Foreskin keratinocyte (primary cell): ENCODE measurements at places on chromosomes 6 and 20.

DNA sequence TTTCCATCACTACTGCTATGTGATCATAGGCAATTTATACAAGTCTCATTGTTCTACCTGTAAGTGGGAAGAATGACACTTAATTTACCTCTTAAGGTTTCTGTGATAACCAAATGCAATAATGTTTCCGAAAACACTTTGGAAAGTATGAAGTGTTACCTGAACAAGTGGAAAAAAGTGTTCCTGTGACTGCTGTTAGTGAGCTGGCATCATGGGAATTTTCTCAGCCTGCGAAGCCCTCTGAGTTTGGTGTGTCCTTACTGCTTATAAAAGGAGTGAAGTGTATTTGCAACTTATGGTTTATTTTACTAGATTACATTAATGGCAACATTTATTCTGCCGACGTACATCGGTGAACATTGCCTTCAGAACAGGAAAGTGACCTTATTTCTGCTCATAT lies 133.0 kb downstream of the AKAP7 start:
- no peak for DNase-seq

DNA sequence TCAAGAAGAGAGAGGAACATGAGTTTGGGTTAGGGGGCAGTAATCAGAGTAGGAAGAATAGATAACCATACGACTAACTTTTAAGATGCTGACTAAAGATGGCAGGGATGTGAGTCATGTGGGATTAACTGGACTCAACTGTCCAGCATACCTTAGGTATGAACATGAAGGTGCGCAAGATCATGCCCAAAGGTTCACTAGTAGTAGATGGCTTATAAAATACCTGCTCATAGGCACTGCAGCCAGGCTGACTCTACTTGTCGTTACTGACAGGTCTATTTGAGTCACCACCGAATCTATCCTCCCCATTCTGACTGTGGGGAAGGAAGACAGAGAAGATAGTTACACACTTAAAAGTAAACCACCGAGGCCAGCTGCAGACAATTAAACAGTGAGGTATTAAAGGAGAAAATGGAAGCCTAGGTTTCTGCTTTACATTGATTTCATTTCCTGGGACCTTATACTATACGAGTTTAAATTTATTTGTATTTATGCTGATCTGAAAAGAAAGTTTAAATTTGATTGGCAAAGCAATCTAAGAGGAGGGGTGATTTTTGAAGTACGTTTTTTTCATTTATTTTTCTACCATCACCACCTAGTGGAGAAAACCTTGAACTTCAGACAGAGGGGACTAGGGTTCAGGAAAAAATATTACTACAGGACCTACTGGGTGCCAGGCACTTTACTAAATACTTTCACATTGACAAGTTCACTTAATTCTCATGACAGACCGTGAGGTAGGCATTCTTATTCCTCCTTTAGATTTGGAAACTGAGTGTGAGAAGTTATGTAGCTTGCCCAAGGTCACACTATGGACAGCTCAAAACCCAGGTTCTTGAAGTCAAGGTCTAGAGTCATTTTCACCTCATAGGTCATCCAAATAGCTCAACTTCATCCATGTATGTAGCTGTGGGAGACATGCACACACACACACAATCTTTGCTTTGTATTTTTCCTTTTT lies 4.0 kb upstream of the WRNIP1 start:
- peak; percentile 69 for DNase-seq

- peak; percentile 34 for DNase-seq
Measured at GRCh38 chr20:4925842-4926530, 75.3 kb downstream of the SLC23A2 start.

DNA sequence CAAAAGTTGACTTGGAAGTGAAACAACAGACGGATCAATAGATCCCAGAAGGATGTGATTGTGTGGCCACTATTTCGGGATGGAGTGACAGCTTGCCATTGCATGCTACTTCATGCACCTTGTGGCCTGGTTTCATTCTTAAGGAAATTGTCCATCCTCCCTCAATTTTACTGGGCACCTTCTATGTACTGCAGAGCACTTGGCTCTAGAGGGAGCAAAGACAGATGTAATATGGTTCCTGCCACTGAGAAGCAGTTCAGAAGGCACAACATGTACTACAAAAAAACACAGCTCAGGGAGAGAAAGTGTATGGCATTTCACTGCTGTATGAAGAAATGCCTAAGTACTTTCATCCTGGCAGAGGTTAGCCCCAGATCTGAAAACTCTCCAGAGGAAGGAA lies 91.9 kb downstream of the FOXA2 start:
- DNase-seq, result no peak

DNA sequence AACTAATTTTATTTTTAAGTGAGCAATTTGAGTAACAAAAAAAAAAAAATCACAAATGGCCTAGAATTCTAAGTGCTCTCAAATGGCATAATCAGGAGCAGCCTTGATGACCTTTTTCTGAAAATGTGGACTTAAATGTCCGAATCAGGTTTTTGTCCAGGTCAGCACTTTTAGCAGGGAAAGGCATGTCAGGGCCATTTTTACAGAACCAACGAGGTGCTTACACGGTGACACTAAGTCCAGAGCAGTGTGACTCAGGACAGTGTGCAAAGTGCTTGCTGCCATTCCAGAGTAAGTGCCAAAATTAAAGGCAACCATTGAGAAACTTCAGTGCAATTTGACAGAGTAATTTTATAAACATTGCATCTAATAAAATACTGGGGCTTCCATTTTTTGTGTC lies 127.8 kb downstream of the KIF16B start:
- no peak for DNase-seq

- DNase-seq, result no peak
Measured at GRCh38 chr20:2736441-2736840, 43.9 kb downstream of the EBF4 start.

DNA sequence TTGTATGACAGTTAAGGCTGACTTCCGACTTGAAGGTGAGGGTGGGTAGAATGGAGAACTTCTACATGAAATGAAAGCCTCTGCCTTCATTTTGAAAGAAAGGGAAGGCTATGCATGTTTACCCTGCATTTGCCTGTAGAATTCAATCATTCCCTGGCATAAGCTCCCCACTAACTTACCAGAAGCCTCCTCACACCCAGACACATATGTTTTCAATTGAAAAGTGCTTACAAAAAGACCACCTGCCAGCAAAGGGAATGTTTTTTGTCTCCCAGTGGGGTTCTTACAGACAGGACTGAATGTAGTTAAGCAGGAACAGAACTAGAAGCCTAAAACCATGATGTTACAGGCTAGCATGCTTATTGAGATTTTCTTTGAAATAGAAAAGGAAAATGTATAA lies 392.1 kb upstream of the HSF2 start:
- DNase-seq, result no peak

GRCh38 chr20:15848995-15849610 lies 724.1 kb downstream of the KIF16B start:
- DNase-seq, result no peak

DNA sequence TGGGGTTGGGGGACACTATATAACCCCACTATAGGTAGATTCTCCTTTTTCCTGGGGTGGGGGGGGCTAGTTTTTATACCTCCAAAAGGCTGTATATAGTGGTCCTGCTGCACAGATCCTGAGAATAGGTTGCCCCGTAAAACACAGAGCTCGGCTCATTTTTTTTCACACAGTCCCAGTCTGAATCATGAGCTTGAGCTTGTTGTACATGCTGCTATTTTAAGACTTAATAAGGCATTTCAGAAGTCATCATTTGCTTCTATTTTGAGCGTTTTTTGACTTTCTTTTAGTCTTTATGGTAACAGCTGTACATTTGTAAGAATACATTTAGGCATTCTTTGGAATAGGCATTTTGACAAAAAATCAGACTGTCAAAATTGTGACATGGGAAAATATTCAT lies 30.5 kb downstream of the SLC9A8 start:
- no peak for DNase-seq

DNA sequence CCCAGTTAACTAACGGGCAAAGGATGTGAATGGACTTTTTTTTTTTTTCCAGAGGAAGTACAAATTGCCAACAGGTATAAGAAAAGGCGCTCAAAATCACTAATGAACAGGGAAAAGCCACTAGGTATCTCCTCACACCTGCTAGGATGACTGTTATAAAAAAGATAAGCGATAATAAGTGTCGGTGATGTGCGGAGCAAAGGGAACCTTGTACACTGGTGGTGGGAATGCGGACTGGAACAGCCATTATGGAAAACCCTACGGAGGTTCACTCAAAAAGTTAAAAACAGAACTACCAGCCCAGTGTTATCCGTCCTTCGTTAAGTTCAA lies 787 bp upstream of the RAB32 start:
- DNase-seq, result no peak

- peak; percentile 44 for DNase-seq
Measured at GRCh38 chr20:1802385-1803060, 92.7 kb upstream of the SIRPA start.

DNA sequence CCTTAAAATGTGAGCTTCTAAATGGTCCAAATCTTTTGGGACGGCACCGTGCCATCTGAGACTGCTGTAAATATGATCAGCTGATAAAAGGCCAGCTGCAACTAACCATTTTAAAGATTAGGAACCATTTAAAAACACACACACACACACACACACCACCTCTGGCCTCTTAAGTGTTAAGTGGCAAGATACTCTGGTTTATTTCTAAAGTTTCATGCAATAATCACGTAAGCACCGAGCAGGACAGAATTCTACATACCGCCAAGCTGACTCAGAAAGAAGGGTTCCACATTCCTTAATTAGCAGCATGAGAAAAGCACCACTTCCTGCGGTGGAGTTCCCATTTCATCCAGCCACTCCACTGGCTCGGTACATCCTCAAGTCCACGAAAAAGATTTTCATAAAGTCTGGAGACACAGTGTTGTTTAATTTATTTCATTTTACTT lies 17.8 kb upstream of the ZNF217 start:
- peak; percentile 87 for DNase-seq

DNA sequence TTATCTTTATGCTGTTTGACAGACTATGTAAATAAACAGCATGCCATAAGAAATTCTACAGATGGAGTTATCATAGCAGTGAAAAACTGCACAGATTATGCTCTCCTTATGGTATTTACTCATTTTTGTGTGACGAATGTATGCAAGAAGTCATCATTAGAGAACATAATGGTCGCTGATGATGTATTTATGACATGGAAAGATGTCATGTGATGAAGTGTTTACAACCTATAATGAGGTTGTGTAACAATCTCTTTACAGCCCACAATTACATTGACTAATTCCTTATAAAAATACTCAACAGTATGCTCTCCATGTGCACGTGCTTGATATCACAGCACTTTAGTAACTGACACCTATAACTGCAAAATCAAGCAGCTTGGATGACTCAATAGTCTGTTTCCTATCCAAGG lies 192.4 kb downstream of the BMP2 start:
- peak; percentile 19 for DNase-seq

DNA sequence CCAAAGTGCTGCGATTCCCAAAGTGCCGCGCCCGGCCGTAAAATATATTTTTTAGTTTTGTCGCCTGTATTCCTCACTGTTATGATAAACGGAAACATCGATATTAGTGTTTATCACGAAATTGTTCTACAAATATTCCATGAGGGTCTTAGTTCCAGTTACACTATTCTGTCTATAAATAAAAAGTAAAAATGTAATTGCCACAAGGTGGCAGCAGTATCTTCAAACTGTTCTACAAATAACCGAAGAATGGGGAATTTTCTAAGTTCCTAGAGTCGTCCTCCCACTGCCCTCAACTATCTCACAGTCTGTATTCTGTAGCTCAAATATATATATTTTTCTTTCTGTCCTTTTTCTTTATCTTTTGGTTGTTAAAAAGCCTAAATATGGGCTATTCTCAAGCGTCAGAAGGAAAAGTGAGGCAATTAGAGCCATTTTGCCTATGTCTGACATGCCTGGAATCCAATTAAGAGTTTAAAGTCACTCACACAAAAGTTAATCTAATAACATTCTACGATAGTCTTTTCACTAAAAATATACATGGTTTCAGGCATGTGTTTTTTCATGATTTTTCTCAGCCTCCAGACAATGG lies 14.2 kb upstream of the FAM162B start:
- DNase-seq, result no peak

DNA sequence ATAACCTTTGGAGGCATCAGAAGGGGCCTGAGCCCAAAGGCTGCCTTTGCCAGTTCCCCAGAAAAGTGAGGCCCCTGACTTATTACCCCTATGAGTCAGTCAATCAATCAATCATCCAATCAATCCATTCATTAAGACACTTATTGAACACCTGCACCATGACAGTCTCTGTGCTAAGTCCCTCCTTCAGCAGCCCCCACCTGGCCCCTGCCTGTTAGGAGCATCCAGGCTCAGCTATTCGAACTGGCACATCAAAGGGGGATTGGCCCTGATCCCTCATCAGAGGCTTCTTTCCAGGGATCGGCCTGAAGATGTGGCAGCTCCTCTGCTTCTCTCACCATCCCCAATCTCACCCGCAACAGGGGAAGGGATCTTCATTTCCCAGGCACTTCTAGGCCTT lies 27.7 kb upstream of the VEGFA start:
- no peak for DNase-seq

- no peak for DNase-seq
Measured at GRCh38 chr6:30446259-30446658, 43.0 kb upstream of the HLA-E start.

- DNase-seq, result no peak
Measured at GRCh38 chr6:170114187-170114945, 176.5 kb downstream of the DLL1 start.

DNA sequence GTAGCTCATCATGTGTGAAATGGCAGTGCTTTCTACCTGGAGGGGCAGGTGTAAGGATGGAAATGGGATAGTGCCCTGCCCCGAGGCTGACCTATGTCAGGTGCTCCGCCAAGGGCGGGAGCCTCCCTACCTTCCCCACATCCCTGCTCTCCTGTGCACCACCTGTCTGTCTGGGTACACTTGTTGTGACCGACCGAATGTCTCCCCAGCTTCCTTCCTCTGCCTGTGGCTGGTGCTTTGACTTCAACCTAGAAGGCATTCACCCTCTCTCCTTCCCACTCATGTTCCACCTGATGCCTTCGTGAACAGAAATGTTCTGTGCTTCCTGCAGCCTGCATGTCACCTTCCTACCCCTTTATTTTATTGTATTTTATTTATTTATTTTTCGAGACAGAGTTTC lies 114.8 kb downstream of the SCML4 start:
- DNase-seq, result no peak
